HFFc6 (cell line): ENCODE measurements at places on chromosomes 1 and 21. TPM values are rescaled to one million over a fixed set of nuclear protein-coding genes. Genes with fewer than 3 reads are reported as not detected.

- no peak for DNase-seq
Measured at GRCh38 chr21:38383411-38384237, 114.7 kb downstream of the ERG start.

- peak; percentile 57 for DNase-seq
Measured at GRCh38 chr1:218412171-218412570, 67.0 kb downstream of the TGFB2 start.

- DNase-seq, result peak; percentile 58
Measured at GRCh38 chr1:24762133-24762676, 17.0 kb downstream of the CLIC4 start.

The PRSS38 gene
- total RNA-seq, result not detected in 3 replicates

DNA sequence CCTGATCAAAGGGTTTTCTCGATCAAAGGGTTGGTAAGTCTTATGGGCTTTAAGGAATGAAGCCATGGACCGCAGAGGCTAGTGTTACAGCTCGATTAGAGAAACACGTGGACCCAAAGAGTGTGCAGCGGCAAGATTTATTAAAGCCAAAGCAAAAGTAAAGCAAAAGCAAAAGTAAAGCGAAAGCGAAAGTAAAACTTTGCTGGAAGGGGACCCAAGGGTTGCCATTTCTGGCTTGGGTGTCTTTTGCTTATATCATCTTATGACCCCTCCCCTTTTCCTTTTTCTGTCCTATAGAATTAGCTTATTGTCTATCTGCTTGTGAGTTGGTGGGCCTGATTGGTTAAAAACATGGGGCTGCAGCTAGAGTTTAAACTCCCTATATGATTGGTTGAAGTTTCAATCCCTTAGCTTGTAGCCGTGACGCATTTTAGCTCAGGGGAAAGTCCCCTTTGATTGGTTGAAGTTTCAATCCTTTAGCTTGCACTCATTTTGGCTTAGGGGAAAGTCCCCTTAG, 957.0 kb downstream of the AMY1C start:
- DNase-seq, result no peak

The IQCC gene
- 1.3 and 2.2 TPM in 2 replicates for total RNA-seq

- peak; percentile 35 for DNase-seq
Measured at GRCh38 chr1:232704694-232705680, 75.1 kb upstream of the SIPA1L2 start.

The ITLN2 gene
- total RNA-seq, result not detected in 3 replicates

GRCh38 chr21:44332383-44332782, 6.8 kb downstream of the CFAP410 start:
- DNase-seq, result no peak

- DNase-seq, result no peak
Measured at GRCh38 chr1:150516616-150517015, 1.1 kb downstream of the FALEC start.

- no peak for DNase-seq
Measured at GRCh38 chr1:90443354-90443753, 273.7 kb downstream of the BARHL2 start.

GRCh38 chr21:28944296-28944695, 48.4 kb downstream of the LTN1 start:
- DNase-seq, result no peak

- no peak for DNase-seq
Measured at GRCh38 chr1:48767975-48768510, 8.6 kb downstream of the BEND5 start.

- no peak for DNase-seq
Measured at GRCh38 chr1:183131166-183131565, 54.9 kb upstream of the LAMC2 start.

- no peak for DNase-seq
Measured at GRCh38 chr1:54597455-54598030, 25.8 kb downstream of the FAM151A start.

The SPATC1L gene
- total RNA-seq, result 12.4 to 14.0 TPM (median 12.7 TPM) in 3 replicates

The GPR37L1 gene
- not detected in 3 replicates for total RNA-seq

GRCh38 chr1:20723159-20723536, 5.3 kb upstream of the KIF17 start:
- no peak for DNase-seq

- no peak for DNase-seq
Measured at GRCh38 chr1:109805486-109806165, 41.9 kb upstream of the EPS8L3 start.

- DNase-seq, result no peak
Measured at GRCh38 chr1:104765085-104765484, 1015.4 kb downstream of the AMY1C start.

DNA sequence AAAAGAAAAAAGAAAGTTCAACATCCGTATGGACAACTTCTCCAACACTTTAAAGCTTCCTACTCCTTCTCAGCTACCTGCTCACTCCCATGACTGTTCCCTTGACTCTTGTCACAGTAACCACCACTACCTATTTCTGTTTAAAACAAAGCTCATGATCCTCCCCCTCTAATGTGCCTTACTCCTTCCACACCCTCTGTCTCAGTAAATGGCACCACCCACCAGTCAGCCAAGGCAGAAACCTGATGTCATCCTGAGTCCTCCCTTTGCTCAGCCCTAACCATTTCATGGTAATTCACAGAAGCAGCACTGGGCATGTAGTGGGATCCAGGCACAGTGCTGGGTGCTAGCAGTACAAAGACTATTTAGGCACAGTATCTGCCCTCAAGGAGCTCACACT, 63.0 kb upstream of the PPM1J start:
- DNase-seq, result no peak

DNA sequence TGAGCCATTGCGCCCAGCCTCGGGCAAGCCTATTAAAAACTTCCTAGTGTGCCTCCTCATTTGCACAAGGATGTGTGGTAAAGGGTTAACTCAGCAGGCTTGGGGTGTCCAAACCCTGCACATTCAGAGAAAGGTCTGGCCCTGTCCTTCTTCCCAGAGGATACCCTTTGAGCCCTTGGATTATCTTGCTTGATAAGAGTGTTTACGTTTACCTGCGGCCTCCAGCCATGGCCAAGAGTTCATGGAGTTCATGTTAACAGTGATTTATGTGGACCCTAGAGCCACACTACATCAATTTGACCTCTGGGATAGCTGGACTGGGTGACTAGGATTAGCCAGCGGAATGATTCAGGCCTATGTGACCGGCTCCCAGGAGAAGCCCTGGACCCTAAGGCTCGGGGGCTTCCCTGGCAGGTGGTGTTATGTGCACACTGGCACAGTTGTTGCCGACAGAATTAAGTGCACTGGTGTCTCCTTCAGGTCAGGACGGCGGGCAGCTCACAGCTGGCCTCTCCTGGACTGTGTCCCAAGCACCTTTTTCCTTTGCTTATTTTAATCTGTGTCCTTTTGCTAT, 7.7 kb upstream of the TCP10L start:
- DNase-seq, result no peak

The FALEC gene
- 0.82 TPM in 1 of 3 replicates, not detected in the others for total RNA-seq

GRCh38 chr1:13807209-13807608, 107.2 kb downstream of the PRDM2 start:
- DNase-seq, result peak; percentile 7

DNA sequence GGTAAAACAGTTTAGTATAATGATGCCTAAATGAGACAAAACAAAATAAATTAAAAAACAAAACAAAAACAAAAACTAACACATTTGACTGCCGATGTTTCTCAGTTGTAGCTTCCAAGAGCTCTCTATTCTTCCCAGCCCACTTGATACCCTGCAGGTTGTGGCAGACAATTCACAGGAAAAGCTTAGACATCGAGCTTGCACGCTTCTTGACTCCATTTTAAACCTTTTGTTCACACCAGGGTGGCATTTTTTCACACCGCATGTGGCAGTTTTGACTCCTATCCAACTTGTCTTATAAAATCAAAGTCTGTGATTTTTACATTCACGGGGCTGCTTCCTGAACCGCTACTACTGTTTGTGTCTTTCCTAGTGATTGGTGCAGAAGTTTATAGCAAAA, 575.9 kb downstream of the USP25 start:
- no peak for DNase-seq

The MYOC gene
- total RNA-seq, result 0.11 TPM in 1 of 3 replicates, not detected in the others

- no peak for DNase-seq
Measured at GRCh38 chr1:189429610-189430009, 1048.1 kb downstream of the BRINP3 start.

DNA sequence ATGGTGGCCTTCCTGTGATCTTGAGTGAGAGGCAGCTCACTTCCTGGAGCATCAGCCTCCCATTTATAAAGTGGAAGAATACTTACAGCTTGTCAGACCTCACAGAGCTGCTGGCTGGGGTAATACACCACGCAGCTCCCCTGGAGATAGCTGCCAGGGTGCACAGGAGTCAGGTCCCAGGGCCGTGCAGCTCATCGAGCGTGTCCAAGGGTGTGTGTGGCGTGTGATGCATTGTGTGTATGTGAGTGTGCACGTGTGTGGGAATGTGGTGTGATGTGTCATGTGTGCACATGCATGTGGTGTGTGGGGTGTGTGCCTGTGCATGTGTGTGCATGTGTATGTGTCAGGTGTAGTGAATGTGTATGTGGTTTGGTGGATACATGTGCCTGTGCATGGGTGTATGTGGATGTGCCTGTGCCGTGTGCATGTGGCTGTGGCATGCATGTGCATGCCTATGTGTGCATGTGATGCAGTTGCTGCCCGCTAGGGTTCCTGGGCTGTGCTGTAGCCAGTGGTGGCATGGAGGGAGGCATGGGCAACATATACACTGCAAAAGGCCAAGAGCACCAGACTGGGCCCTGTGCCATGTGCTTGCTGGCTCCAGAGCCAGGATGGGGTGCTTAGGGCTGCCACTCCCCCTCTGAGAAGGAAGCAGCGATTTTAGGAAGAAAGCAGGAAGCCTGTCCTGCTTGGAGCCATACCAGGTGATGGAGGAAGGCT, 24.6 kb downstream of the WNT3A start:
- DNase-seq, result no peak

DNA sequence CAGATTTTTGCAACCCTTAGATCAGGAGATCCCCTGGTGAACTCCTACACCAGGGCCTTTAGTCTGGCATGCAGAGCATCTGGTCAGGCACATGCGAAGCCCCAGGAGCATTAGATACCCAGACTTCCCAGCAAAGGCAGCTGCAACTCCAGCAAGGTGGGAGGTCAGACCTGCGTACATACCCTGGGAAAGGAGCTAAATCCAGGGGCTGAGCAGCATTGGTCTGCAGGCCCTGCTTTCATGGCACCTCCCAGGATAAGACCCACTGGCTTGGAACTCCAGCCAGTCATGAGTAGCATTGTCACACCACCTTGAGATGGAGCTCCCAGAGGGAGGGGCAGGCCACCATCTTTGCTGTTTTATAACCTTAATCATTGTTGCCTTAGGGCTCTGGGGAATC, 92.3 kb downstream of the KCNT2 start:
- DNase-seq, result no peak

GRCh38 chr21:37055271-37055855, 17.5 kb downstream of the PIGP start:
- DNase-seq, result no peak

DNA sequence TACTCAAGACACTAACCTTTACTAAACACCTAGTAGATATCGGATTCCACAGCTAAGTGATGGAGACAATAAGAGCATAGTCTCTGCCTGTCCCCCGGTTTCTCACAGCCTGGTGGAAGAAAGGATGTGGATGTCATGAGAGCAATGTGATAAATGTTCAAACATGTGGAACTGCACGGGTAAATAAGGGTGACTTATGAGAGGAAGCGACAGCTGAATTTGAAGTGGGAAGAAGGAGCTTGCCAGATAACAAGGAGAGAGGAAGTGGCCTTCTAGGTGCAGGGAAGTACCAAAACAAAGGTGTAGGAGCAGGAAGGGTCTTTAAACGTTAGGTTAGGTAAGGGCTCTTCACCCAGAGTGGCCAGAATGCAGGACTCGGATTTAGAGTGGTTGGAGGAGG, 178.6 kb upstream of the NRIP1 start:
- no peak for DNase-seq

DNA sequence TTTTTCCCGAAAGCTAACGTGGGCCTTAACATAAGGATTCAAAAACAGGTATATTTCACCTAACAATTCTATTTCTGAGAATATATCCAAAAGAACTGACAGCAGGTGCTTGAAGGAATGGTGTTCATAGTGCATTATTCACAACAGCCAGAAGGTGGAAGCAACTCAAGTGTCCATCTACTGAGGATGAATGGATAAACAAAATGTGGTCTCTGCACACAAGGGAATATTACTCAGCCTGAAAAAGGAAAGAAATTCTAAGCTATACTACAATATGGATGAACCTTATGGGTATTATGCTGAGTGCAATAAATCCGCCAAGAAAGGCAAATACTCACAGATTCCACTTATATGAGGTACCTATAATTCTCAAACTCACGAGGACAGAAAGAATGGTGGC, 6.1 kb upstream of the RIPPLY3 start:
- no peak for DNase-seq

GRCh38 chr1:93437976-93438605, 9.8 kb upstream of the FNBP1L start:
- DNase-seq, result peak; percentile 45

DNA sequence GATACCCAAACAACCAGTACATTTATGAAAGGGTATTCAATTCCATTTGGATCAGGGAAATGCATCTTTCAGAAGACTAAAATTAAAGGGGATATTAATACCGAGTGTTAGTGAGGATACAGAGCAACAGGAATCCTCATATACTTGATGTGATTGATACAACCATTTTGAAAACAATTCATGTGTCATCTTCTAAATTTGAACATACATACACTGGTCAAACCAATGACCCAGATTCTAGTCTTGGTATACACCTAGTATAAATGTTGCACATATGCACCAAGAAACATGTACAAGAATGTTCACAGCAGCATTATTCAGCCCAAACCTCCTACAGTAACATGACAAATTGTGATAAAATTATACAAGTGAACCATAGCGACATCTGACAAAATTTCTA, 58.6 kb downstream of the ZNF644 start:
- no peak for DNase-seq

GRCh38 chr1:58183286-58183685, 363.2 kb downstream of the OMA1 start:
- no peak for DNase-seq

- DNase-seq, result peak; percentile 96
Measured at GRCh38 chr1:201137579-201138310, 10.8 kb upstream of the ASCL5 start.

GRCh38 chr1:68521286-68521685, 24.4 kb upstream of the DEPDC1 start:
- no peak for DNase-seq

- DNase-seq, result no peak
Measured at GRCh38 chr21:29233256-29233546, 65.5 kb upstream of the BACH1 start.

- DNase-seq, result peak; percentile 45
Measured at GRCh38 chr1:34199927-34200326, 23.2 kb downstream of the C1orf94 start.

GRCh38 chr21:45699251-45699942, 55.9 kb downstream of the PCBP3 start:
- DNase-seq, result no peak

DNA sequence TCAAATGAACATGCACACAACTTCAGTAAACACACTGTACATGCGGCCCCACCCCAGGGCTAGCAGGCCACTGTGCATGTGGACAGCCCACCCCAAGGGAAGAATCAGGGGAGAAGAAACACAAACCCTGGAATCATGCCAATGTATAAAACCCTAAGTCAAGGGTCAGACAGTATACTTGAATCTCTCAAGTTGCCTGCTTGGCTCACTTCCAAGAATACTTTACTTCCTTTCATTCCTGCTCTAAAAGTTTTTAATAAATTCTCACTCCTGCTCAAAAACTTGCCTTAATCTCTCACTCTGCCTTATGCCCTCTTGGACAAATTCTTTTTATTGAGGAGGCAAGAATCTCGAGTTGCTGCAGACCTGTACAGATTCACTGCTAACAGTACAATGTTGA, 231.2 kb upstream of the CACYBP start:
- DNase-seq, result no peak
